ENCODE measurements at places on chromosomes 5 and 9. TPM values are rescaled to one million over a fixed set of nuclear protein-coding genes. Genes with fewer than 3 reads are reported as not detected.

GHR gene
- total RNA-seq, result not detected

BARHL1 gene
- not detected for total RNA-seq

PCDHAC2 gene
- 2.6 TPM for total RNA-seq

GLRA1 gene
- not detected for total RNA-seq

CDHR2 gene
- total RNA-seq, result 0.08 TPM
